ENCODE measurements at places on chromosomes 12 and 14.

GRCh38 chr14:45247427-45247826 lies 5.6 kb downstream of the MIS18BP1 start:
- DNase-seq: no peak

- no peak for DNase-seq
These were observed 7.5 kb downstream of the MPHOSPH9 start for GRCh38 chr12:123225443-123225842.

GRCh38 chr12:93645702-93646101 lies 31.5 kb upstream of the CRADD start:
- no peak for DNase-seq

GRCh38 chr12:3892631-3893030 lies 19.4 kb upstream of the PARP11 start:
- DNase-seq: no peak

DNA sequence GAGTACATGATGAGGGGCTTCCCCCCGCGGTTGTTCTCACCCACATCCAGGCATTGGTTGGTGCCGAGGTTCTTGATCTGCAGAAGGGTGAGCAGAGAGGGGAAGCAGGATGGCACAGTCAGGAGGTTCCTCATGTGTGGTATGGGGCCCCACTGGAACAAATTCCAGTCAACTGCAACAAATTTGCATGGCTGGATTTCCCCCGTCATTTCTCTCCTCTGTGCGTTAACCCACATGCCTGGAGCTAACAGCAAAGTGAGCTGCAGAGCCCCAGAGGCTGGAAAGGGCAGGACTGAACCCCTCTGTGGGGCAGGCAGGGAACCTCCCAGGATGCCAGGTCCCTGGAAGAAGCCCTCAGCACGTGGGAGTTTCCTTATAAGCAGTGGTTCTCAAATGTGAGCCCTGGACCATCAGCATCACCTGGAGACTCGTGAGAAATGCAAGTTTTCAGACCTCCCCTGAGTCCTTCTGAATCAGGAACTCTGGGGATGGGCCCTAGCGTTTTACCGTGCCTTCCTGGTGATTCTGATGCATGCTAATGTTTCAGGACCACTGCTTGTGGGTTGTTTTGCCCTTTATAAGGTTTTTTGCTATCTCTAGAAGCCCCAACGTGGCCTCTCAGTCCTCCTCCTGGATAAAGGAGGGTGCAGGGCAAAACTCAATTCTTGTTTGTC lies 11.0 kb upstream of the CELA1 start:
- DNase-seq: no peak

DNA sequence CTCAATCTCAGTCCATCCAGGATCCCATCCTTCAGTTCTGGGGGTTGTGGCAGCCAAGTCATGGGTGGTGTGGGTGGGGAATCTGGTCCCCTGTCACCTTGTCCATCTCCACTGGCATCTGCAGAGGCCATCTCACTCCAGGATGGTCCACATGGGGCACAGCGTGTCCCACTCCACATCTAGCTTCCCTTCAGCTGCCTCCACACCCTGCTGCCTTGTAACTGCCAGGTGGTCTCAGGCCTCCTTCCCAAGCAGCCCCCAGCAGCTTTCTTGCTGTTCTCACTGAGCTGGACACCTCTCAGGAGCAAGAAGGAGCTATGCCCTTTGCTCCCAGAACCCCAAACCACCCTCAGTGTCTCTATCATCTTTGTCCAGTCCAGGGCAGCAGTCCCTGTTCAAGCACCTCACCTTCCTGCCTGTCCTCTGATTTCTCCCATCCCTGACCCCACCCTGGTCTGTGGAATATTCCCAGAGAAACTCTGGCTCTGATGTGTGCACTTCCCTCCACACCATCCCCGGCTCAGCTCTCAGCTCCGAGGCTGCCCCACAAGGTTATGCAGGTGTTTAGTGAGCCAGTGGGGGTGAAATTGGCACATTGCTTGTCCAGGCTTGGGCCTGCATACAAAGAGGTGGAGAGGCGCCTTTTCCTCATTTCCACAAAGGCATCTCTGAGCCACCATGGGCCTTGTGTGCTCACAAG lies 13.7 kb upstream of the DYNC1H1 start:
- DNase-seq: no peak

DNA sequence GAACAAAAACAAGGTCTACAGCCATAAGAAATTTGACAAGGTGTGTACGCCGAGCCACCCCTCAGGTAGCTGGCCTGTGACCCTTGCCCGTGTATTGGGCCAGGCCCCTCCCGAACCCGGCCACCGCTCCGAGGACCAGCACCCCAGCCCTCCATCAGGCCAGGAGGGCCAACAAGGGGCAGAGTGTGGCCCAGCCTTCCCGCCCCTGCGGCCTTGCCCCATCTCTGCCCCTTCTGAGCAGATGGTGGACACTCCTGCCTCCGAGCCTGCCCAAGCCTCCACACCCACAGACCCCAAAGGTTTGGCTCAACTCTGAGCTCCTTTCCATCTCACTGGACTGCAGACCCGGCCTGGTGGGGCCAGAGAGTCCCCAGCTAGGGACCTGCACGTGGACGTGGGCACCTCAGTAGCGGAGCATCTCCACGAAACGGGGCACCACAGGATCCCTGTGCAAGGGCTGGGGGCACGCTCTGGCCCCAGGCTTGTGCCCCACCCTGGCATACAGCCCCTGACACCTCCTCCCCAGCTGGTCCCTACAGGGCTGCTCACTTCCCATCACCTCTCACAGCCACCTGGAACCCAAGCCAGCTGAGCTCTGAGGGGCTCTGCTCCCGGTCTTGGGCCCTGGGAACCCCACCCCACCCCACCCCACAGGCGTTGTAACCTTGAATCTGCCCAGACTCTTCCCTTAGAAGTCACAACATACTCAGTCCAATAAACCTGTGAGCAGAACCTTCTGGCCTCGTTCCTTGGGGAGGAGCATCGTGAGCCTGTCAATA lies 3.3 kb downstream of the P2RX2 start:
- no peak for DNase-seq

GRCh38 chr12:129994634-129995033 lies 90.8 kb upstream of the TMEM132D start:
- no peak for DNase-seq

DNA sequence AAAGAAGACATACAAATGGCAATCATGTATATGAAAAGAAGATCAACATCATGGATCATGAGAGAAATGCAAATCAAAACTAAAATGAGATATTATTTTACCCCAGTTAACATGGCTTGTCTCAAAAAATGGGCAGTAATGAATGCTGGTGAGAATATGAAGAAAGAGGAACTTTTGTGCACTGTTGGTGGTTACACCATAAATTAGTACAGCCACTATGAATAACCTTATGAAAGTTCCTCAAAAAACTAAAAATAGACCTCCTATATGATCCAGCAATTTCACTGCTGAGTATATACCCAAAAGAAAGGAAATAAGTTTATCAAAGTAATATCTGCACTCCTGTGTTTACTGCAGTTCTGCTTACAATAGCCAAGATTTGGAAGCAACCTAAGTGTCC lies 151.7 kb downstream of the PDZRN4 start:
- no peak for DNase-seq

- no peak for DNase-seq
These were observed 194.3 kb downstream of the RGS6 start for GRCh38 chr14:72126561-72126960.

GRCh38 chr14:99930420-99931274 lies 134.6 kb upstream of the EVL start:
- DNase-seq: no peak

- DNase-seq: no peak
These were observed 70.8 kb downstream of the WNK1 start for GRCh38 chr12:823028-823698.

DNA sequence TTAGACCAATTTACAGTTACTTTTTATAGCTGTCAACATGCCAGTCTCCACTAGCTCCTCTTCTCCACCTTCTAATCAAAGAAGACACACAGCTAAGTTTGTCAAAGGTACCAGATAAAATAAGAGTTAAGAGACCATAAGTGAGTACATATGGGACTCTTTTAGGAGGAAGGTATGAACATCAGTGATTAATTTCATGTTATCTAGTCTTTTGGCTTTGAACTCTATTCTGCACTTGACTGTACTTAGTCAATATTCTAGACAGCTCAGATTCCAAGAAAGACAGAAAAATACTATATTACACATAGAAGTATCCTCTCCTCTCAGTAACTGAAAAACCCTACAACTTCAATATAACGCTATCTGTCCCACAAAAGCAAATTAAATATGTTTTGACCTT lies 28.1 kb downstream of the CAPRIN2 start:
- no peak for DNase-seq

GRCh38 chr14:57634335-57634734 lies 140.7 kb upstream of the CCDC198 start:
- DNase-seq: no peak

DNA sequence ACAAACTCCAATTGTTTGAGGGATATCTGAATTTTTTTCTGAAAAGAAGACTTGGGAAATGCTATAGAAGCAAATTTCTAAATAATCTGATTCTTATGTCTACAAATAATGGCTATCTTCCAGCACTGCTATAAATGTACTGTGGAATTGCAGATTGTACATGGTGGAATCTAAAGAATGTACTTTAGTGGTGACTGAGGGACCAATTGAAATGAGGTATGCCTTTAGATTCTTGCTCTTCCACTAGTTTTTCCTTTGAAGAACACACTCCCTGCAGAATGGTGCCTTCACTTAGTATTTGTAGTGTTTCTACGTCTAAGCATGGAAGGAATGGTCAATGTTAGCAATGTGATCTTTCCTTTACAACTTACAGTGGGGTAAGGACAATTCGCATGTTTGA lies 11.7 kb upstream of the PRB4 start:
- DNase-seq: no peak

DNA sequence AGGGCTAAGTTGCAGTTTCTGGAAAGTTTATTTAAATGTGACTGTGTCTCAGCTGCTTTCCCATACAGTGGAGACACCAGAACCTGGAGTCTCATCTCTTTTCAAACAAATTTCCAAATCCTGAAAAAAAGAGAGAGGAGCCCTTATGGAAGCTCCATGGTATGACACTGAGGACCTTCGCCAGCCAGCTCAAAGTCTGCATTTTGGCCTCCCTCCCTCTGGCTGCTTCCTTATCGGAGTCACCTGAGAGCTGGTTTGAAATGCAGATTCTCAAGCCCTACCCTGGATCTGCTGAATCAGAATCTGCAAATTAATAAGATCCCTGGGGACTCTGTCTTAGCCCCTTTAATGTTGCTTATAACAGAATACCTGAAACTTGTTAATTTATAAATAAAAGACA lies 21.7 kb upstream of the JDP2 start:
- DNase-seq: no peak

DNA sequence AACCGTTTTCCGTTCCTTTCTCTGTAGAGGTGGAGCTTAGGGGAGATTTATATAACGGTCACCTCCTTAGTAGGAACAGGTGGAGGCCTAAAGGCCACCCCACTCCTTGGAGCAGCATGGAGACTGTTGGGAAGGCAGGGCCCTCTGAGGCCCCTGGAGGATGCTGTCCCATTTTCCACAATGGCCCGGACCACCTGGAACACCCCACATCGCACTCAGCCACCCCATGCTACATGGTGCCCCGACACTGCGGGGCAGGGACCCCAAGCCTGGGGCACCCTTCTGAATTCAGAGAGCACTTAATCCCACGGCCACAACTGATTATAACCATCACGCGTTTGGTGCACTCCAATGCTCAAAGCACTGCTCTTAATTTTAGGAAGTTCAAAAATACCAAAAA lies 41.4 kb downstream of the C14orf132 start:
- DNase-seq: no peak

DNA sequence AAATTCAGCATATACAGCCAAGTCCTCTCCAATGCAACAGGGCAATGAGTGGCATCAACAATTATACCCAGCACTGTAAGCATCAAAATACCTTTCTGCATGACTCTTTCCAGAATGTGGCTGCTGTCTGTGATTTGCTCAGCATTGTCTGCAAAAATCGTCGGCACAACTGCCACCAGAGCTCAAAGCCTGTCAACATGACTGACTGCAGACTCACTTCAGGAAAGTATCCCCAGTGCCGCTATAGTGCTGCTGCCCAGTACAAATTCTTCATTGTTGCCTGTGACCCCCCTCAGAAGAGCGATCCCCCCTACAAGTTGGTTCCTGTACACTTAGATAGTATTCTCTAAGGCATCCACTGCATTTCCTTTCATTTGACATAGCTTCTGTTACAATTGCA lies 735 bp downstream of the RNASE6 start:
- no peak for DNase-seq

- no peak for DNase-seq
These were observed 10.9 kb upstream of the NGB start for GRCh38 chr14:77281852-77282410.

DNA sequence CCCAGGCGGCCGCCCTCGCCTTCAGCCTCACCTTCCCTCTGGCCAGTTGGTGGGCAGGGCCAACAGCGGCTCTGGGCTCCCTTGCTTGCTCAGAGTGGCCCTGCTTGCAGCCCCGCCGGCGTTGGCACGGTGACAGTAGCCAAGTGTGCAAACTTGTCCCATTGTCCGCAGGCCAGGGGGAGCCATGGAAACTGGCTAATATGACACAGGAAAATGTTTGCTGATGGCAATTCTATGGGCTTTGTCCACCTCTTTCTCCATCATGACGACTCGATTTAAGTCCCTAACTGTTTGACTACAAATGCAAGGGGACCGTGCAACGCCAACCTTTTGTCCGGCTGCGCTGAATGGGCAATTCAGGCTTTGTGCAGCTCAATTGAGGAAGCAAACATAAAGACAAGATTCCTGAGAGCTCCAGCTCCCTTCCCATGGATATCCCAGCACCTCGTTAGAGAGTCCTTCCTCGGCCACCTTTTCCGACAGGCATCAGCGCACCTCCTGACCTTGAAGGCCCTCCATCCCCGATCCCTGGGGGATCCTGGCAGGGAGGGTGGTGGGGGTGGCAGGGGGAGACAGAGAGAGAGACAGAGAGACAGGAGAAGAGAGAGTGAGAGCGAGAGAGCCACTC lies 785 bp upstream of the FAM181A start:
- no peak for DNase-seq

DNA sequence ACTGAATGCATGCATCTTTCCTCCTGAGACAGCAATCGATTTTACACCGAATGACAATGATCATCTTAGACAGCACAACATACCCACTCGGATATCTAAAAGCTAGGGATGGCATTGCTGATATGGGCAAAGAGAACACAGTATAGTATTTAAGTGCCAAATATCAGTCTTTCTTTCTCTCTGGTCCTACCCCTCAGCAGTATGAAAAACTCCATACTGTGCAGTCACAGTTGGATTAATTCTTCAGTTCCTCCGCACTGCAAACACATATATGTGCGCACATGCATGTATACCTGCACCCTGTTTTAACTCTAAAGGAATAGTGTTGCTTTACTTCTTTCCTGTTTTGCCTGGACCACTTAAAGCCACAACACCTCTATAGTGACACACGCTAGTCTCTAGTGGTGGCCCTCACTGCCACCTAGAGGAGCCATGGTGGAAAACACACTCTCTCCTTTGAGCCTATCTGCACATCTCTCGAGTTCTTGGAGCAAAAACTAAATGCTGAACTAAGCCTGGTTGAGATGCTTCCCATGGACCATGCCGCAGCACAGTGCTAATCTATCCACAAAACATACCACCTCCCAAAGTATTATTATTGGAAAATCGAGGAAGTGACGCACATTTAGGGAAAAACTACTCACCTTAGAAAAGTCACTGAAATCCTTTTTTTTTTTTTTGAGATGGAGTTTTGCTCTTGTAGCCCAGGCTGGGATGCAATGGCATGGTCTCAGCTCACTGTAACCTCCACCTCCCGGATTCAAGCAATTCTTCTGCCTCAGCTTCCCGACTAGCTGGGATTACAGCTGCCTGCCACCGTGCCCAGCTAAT lies 11.9 kb downstream of the TMEM52B start:
- DNase-seq: no peak

- DNase-seq: no peak
These were observed 44.8 kb downstream of the WDR20 start for GRCh38 chr14:102184316-102185035.

GRCh38 chr12:49936925-49937324 lies 13.6 kb upstream of the AQP2 start:
- DNase-seq: no peak
